Fibroblast of the aortic adventitia (primary cell): ENCODE measurements at places on chromosomes 16 and 17. TPM values are rescaled to one million over a fixed set of nuclear protein-coding genes. Genes with fewer than 3 reads are reported as not detected.

DNA sequence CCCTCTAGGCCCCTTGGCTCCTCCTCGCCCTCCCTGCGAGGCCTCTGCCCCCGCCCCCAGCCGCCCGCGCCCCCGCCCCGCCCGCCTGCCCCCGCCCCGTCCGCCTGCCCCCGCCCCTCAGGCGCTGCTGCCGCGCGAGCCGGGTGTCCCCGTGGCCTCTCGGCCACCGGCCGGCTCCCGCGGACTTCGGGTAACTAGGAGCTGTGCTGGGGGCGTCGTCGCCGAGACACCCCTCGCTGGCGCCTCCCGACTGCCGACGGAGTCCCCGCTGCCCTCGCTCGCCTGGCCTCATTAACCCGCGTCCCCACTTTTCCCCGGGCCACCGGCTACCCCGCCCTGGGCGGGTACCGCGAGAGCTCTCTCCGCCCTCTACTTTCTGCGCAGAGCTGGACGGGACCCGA lies at the start of gene TLCD1:
TSS of gene TLCD1 (minus strand) at position 8 of the 401 bp plus-strand sequence. CDS start 136 bp downstream, outside the sequence.
- peak; percentile 47 for DNase-seq

- DNase-seq: no peak
These were observed 14.6 kb downstream of the PITPNA start for GRCh38 chr17:1548032-1548431.

ITGAD gene
- total RNA-seq: not detected in 2 replicates

IRX6 gene
- total RNA-seq: not detected in 2 replicates

DNA sequence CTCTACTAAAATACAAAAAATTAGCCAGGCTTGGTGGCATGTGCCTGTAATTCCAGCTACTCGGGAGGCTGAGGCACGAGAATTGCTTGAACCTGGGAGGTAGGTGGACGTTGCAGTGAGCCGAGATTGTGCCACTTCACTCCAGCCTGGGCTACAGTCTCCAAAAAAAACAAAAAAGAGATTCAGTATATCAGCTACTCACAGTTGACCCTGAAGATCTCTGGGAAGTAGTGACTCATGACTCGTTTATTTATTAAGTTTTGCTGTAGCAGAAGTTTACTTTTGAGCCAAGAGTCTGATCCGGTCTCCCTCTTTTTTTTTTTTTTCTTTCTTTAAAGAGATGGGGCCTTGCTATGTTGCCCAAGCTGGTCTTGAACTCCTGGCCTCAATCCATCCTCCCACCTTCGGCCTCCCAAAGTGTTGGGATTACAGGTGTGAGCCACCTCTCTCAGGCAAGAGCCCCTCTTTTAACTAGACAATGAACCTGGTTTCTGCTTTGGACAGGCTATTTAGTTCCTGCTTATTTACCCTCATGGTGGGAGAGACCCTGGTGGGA lies 4.4 kb downstream of the MVP start:
- peak; percentile 90 for DNase-seq

CRK gene
- total RNA-seq: 70.0 and 106 TPM in 2 replicates

DNA sequence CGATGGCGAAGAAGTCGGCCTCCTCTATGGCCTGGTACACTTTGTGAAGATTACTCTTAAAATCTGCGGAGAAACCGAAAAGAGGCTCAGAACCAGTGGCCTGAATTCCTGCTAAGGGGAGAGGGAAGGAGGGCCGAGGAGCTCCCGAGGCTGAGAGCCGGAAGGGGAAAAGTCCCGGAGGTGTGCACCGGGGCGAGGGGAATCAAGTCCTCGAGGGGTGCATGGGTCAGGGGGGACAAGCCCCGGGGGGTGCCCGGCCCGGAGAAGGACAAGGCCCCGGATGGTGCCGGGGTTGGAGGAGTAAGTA lies 495 bp downstream of the PARN start:
- no peak for DNase-seq
